ENCODE measurements at places on chromosomes 1 and 21.

GRCh38 chr1:14948112-14948652 lies 205.4 kb upstream of the TMEM51 start:
- DNase-seq = no peak

DNA sequence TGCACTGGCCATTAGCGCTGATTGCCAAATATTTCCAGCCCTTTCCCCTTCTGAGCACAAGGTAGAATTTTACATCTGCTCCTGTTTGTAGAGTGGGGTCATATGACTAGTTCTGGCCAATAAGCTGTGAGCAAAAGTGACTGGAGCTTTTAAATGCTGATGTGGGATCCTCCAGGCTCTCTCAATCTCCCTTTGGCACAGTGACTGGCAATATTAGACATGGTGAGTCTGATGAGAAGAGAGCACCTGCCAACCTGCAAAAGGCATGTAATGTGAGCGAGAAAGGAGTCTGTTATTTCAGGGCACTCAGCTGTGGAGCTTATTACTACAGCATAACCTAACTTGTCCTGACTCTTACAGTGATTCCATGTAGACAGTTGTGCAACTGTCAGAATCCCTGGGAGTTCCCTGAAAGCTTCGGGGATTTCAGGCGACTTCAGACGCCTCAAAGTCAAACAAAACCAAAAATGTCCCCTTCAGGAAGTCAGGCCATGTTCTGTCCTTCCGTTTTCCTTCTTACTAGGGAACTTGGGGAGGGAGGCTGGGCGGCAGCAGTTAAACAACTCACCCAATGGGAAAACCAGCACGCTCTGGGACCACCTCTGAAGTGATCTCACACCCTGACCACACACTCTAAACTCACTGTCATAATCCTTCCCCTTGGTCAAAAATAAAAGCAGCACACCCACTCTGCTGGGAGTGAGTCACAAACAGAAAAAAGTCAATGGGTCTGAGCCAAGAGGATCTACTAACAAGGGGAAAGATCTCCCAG lies 3.6 kb upstream of the RASSF5 start:
- DNase-seq = no peak

DNA sequence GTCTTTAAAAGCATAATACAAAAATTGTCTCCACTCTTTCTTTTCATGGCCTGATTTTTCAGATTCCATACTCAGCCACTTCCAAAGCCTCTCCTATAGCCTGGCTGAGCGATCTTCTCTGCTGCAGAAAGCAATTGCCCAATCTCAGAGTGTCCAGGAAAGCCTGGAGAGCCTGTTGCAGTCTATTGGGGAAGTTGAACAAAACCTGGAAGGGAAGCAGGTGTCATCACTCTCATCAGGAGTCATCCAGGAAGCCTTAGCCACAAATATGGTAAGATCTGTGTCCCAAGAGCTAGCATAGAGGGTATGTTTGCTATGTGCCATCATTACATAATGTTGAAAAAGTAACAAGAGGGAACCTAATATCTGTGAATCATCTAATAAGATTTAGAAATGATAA lies 130.7 kb upstream of the BMP8A start:
- no peak for DNase-seq

DNA sequence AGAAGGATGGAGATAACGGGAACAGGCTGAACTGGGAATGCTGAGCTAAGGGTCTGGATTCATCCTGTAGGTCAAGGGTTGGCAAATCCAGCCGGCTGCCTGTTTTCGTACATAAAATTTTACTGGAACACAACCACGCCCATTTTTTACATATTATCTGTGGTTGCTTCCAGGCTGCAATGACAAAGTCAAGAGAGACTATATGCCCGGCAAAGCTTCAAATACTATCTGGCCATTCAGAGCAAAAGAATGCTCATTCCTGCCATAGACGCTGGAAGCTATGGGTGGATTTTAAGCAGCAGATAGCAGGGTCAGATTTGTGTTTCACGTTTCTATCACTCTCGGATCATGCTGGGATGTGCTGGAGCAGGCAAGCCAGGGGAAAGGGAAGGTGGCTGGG lies 137.9 kb upstream of the EDN2 start:
- no peak for DNase-seq

- no peak for DNase-seq
These were observed 10.6 kb downstream of the TRIM67 start for GRCh38 chr1:231172411-231172810.

All from stimulated activated CD8-positive, alpha-beta memory T cell treated with anti-CD3 and anti-CD28 coated beads, Interleukin-7, amount 100 ng/mL, for 24 hours (primary cell).